ENCODE measurements at places on chromosomes 2 and 18.
A peak's percentile ranks its signal among the peaks of the same experiment; 100 is the strongest.

DNA sequence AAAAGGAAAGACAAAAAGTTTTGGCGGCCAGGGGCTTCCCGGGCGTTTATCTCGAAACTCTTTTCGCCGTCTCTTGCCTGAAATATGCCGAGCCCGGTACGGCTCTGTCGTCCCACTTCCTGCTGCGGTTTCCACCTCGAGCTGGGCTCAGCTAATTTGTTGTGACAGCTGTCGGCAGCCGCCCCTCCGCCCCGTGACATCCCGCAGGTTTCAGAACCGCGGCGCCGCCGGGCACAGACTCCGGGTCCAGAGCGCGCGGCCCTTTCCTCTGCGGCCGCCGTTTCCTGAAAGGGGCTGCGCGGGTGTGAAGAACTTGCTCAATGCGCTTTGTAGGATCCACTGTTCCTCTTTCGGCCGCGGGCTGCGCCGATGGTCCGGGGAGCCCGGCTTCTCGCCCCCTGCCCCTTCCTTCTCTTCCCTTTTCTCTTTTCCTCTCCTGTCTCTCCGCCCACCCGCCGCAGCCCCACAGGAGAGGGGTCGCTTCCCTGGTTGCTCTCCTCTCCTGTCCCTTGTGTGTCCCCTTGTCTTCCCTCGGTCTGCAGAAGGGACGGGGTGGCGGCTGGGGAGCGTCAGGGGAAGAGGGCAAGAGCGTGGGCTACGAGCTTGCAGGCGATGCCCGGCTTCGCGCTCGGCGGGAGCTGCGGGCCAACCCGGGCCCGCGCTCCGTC lies 648 bp downstream of the ARID5A start:
- peak; percentile 18 for DNase-seq

GRCh38 chr2:65366595-65367125 lies 65.7 kb downstream of the SPRED2 start:
- peak; percentile 19 for DNase-seq

GRCh38 chr2:240995041-240996021 lies 3.1 kb upstream of the SNED1 start:
- DNase-seq: no peak

DNA sequence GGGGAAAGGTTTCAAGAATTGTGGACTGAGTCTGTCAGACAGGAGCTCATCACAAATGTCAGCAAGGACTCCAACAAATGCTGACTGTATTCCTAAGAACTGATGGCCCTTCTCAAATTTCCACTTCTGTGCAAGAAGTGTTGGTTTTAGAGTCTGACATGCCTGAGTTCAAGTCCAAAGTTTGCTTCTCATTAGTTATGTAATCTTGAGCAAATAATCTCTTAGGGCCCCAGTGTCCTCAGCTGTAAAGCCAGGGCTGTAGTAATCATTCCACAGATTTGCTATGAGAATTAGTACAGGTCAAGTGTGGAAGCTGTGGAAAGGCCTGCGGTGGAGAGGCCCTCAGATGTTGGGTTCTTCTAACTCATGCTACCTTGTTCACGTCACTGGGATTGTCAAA lies 23.9 kb downstream of the MEP1B start:
- peak; percentile 64 for DNase-seq

GRCh38 chr2:99689145-99689742 lies 199.4 kb upstream of the REV1 start:
- DNase-seq: peak; percentile 7

GRCh38 chr2:75698918-75699317 lies 11.8 kb downstream of the GCFC2 start:
- no peak for DNase-seq

GRCh38 chr2:239399921-239400595 lies 762 bp downstream of the HDAC4 start:
- no peak for DNase-seq

GRCh38 chr2:164542581-164543021 lies 78.7 kb downstream of the GRB14 start:
- DNase-seq: no peak

Data from DMS79 treated with DMSO at 0.1 percent for 48 hours (cell line).